Hematopoietic multipotent progenitor cell treated with erythropoietin and hydrocortisone succinate and interleukin-3 and kit ligand, for 8 days (in vitro differentiated cells): ENCODE measurements at places on chromosomes 3 and 15.

GRCh38 chr15:35450492-35450891 lies 95.5 kb downstream of the DPH6 start:
- DNase-seq = no peak

DNA sequence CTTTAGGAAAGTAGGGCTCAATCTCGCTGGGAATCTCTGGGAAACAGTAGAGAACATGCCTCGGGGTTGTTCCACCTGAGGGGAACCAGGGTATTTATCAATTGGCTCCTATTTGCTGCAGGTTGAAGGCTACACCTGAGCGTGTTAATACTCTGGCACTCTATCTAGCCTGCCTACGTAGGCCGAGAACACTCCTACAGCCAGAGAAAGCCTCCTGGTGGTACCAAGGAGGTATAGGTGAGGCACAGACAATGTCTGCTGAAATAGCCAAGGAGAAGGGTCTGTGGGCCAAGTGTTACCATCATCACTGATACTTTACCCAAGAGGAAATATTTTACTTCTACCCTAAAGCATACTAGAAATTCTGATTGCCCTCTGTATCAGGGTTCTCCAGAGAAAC lies 341.0 kb upstream of the UBE2E2 start:
- DNase-seq = no peak

DNA sequence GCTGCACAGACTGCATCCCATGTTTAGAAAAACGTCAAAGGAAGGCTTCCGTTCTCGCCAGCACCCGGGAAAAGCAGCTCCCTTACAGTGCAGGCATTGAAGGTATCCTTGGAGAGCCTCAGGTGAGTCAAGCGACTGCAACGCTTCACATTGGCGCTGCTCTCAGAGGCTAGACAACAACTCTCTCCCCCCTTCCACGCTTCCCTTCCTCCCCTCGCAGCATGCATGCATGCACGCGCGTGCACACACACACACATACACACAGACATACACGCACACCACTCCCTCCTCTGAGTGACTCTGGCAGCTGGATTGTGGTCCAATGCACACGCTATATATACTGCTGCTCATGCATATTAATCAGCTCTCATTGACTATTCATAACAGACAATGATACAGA lies 191.1 kb downstream of the PDZRN3 start:
- DNase-seq = no peak

- DNase-seq = peak; percentile 45
These were observed 283.9 kb downstream of the GRM7 start for GRCh38 chr3:7144697-7145308.

DNA sequence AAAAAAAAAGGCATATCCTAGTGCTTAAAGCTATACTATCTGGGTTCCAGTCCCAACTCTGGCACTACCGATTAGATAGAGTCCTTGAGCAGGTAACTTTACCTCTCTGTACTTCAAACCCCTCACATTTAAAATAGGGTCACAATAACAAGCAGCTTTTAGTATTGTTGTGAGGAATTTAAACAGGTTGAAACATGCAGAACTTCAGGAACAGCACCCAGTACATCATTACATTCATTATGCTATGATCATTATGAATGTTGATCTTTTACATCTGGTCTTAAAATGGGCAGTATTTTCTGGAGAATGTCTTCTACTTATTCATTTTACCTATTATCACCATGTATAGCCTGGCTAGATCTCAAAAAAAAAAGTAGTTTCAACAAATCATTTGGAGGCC lies 176.1 kb upstream of the CCDC54 start:
- no peak for DNase-seq

DNA sequence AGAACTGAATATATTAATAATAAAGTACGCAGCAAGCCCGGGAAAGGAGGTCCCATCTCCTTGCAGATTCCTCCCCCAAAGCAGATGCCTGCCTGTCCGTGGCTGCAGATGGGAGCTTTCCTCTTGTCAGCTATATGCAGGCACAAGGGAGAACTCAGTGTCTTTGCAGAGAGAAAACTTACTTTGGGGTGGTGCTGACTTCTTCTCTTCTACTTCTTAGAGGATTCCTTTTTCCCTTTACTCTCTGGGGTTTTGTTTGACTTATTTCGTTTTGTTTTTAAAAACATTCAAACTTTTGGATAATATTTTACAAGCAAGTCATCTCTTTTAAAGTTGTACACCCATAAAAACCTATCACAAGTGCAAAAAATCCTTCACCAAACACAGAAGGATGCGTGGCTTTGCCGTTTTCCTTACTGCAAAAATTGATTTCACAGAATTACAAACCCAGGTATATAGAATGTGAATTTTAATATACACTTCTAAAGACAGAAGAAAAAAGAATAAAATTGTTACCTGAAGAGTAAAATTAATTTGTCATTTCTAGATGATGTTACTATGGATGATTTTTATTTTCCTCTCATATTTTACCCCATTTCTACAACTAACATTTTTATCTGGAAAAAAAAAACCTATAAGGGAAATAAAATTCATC lies 65.3 kb upstream of the IGF1R start:
- DNase-seq = no peak

DNA sequence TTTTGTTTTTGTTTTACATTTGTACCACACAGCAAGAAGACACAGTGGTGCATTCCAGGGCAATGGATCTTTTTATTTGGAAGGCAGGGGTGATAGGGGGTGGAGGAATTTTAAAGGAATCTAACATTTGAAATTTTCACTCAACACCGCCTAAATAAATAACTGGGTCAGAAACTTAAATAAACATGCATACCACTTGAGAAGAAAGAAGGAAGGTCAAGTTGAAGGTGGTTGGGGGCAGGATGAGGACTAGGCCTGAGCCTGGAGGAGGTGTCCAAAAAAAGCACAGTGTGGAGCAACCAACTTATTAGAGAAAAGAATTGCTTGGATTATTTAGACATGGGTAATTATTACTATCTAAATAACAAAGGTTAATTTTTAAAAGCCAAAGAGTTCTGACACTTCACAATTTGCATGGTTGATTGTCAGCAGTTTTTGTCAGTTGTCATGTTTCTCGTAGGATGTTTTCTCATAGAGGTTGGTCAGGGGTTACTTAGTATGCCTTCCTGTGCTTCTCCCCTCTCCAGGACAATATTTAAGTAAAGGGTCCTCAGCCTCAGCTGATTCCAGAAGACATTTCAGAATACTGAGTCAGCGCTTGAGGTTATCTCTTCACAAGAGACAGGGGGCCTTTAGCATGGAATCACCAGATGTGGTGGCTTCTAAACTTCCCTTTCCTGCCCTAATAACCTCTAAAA lies 173.7 kb upstream of the SLC2A2 start:
- DNase-seq = no peak

GRCh38 chr3:65893631-65894030 lies 145.1 kb downstream of the MAGI1 start:
- DNase-seq = no peak

DNA sequence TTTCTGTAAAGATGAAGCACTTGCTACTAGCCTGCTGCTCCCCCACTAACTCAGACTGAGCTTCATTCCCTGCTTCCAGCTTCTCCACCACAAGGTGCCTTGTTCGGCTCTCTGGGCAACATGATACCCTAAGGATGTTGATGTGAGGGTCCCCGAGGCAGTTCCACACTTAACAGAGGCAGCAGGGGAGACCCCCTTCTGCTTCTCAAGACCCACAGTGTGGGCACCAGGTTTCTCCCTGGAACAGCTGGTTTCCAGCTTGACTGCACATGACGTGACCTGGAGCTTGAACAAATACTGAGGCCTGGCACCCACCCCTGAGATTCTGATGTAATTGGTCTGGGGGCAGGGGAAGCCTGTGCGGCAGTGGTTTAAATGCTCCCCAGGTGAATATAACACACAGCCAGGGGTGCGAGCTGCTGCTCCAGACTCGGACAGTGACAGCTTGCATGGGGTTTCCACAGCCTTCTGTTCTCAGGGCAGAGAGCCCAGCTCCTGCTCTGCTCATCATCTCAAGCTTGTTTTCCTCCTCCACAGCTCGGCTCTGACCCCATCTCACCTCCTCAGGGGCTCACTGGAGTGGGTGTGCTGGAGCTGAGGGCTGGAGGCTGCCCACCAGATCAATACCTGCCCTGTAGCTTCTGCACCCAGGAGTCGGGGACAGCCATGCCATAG lies 95.0 kb upstream of the HACD2 start:
- DNase-seq = no peak

- DNase-seq = peak; percentile 90
These were observed 18.1 kb upstream of the TMEM40 start for GRCh38 chr3:12777171-12777570.

- DNase-seq = peak; percentile 25
These were observed 104.3 kb downstream of the NEO1 start for GRCh38 chr15:73156431-73157191.

DNA sequence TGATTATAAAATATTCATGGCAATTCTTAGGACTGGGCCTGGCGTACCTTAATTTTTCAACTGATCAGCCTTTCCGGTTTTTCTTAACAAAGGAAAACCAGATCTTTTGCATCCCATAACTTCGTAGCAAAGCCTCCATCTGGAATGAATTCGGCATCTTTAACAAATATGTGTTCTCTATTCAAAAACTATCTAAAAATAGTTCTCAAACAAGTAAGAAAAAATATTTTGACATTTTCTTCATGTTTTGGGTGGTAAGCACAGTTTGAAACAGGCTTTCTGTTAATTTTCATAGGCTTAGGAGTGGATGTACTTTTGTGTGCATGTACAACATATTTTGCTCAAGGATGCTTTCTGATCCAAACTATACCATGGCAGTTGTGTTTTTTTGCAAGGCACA lies 55.1 kb downstream of the RBMS3 start:
- no peak for DNase-seq

DNA sequence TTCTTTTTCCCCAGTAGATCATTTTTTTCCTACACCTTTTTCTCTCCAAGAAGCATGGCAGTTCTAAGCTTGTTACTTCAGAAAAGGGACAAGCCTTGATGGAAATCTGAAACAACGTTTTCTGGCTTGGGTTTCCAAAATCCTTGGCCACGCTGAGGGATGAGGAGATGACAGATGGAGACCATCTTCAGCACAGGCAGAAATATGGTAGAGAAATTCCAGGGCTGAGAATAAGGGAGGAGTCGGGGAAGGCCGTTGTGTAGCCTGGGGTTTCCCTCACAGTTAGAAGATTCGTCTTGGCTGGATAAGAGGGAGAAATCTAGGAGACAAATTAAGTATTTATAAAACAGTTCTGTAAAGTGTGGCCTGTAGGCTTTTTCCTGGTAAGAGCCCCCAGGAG lies 33.9 kb upstream of the STT3B start:
- no peak for DNase-seq

GRCh38 chr15:41689834-41690233 lies 29.6 kb downstream of the MGA start:
- DNase-seq = no peak

GRCh38 chr3:133038089-133038730 lies at the start of gene TMEM108:
Gene TMEM108, plus strand, starts transcription at chr3:133038391.
- DNase-seq = peak; percentile 49

DNA sequence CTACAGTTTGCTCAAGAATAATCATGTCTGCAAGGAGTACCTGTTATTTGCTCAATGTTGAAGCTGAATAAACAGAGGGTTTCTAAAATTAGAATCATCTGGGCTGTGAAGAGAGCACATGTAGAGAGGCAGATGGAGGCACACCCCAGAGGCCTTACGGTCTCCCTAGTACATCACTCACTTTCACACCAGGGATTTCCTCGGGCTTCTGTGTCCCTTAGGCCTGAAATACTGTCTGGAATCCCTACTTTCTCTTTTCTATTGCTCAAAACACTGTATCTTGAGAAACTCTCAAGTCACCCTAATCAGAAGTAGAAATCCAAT lies 473.7 kb upstream of the ROBO2 start:
- DNase-seq = no peak

DNA sequence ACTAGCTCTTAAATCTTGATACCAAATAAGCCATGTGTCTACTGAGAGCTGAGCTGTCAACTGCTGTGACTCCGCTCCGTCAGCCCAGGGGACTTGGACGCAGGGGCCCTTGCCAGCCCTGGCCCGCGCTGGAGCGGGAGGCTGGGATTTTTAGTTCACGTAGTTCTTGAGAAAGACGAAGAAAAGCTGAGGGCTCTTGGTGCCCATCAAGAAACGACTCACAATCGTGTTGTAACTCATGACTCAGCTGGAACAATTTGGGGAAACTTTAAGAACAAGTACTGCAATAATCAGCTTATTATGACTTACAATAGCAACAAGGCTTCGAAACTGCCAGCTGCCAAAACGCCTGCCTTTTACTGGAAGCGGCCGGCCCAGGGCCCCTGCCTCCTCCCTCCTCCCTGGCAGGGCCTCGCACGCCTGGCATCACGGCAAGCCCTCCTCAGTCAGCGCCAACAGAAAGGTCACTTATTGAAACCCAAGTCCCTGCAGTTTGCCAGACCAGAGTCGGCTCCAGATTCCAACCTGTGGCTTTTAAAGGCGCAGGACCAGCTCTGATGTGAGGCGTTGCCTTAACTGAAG lies 60.3 kb downstream of the RGMA start:
- DNase-seq = no peak

- peak; percentile 55 for DNase-seq
These were observed 345.6 kb downstream of the MCTP2 start for GRCh38 chr15:94576889-94577533.
